ENCODE measurements at places on chromosomes 11 and 22.

DNA sequence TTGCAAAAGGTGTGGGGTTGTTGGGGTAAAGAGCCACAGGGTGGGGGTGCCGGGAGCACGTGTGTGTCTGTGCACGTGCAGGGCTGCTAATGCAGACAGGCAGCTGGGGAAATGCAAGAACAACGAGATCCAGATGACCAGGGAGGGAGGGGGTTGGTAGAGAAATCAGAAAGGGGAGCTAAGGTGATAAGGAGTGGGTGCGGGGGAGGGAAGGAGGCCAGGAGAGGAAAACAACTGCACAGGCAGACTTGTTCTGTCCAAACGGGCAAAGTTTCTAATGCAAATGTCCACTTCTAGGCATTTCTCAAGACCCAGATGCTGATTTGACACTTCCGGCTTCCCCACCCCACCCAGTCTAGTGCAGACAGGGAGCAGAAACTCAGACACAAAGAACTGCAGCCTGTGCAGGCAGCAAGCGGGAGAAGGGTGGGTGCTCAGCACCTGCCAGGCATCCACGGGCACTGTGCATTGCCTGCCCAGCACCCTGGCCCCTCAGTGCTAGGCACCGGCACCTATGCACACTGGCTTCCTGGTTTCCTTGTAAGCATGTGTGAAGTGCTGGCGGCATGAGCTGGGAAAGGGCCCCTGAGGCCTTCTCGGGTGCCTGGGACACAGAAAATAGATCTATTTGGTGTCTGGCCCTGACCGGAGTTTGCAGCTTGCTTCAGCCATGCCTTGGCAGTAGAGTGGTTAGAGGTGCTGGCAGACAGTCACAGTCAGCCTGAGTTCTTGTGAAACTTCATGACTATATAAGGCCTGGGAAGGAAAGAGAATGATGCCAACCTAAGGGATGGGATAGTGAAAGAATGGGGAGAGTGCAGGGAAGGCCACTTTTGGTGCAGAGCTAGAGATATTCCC lies 220.1 kb upstream of the SORL1-AS1 start:
- DNase-seq: no peak

GRCh38 chr22:42439821-42440674 lies 7.8 kb upstream of the NFAM1 start:
- no peak for DNase-seq

DNA sequence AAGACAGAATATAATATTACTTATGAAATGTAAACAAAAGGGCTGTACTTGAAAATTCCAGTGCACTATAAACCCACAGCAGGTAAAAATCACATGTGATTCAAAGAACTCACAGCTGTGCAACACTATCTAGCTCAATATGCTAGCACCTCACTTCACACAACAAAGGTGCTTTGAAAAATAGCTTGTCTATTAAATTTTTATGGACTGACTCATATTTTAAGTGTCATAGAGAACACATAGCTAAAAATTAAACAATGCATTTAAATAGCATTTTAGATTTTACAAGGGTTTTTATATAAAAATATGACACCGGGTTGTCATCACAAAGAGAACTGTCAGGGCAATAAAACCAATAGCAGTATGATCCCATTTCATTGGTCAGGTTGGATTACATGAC lies 1390.5 kb upstream of the TENM4 start:
- DNase-seq: no peak

DNA sequence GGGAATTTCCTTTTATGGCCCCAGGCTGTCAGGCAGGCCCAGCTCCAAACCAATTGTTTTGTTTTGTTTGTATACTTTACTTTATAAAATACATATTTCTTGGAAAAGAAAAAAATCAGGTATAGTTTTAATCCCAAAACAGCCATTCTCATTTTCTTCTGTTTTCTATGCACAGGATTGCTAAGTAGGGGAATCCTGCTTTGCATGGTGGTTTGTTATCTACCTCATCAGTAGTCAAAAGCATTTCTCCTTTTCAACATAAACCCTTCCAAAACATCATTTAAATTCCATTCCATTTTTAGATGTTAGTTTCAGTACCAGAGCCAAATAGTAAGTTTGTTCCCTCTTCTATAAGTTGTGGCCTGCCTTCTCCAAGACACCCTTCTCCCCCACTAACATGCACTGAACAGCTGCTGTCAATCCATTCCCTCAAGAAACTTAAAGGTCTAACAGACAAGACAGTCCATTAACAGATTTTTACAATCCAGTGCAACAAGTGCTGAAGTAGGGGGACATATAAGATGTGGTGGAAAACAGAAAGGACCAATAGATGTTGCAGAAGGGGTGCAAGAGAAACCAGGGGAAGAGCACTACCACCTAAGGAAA lies 3.7 kb downstream of the ILK start:
- no peak for DNase-seq

DNA sequence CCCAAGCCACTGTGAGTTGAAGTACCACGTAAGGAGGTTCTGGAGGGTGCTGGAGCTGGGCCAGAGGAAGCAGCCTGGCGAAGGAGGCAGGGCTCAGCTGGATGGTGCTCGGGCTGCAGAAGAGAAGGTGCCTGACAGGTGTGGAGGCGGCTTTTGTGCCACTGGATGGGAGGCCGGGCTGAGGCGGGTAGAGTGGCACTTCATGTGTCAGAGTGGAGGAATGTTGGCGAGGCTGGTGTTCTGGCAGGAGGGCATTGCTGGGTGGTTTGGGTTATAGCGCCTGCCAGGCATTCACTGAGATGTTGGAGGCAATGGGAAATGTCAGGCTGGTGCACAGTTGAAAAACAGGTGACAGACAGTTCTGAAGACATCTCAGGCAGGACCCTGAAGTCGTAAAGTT lies 24.2 kb downstream of the UBE2L3 start:
- DNase-seq: peak; percentile 20
